ENCODE measurements at places on chromosomes 3 and 15.
A peak's percentile ranks its signal among the peaks of the same experiment; 100 is the strongest.

GRCh38 chr3:133505813-133506212 is 67.7 kb upstream of the CDV3 start:
- DNase-seq: no peak

GRCh38 chr15:56052395-56053045 is 59.1 kb upstream of the NEDD4 start:
- no peak for DNase-seq

GRCh38 chr3:52023860-52024764 is 28.4 kb upstream of the RPL29 start:
- no peak for DNase-seq

- DNase-seq: peak; percentile 35
These were observed at the start of gene TNFAIP8L3 for GRCh38 chr15:51094606-51095569. Gene TNFAIP8L3, minus strand, starts transcription at chr15:51094906. Its CDS starts 311 bp downstream, at chr15:51094595.

GRCh38 chr3:181933052-181933618 is 221.4 kb downstream of the SOX2 start:
- no peak for DNase-seq

DNA sequence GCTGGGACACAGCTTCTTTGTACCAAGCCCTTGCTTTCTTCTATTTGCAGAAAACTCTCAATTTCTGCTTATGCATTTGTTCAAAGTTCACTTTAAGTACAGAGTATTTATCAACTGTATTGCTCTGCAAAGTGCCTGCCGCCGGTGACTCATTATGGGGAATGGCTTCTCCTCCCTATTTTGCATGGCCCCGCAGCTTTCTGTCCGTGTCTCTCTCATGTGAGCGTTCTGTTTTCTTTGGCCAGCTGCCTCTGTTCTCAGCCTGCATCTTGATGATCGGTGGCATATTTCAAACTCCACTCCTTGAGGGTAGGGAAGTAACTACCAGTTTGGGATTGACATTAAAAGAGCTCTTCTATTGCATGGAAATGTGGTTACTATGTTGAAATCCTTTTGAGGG is 28.6 kb upstream of the ST8SIA2 start:
- no peak for DNase-seq

GRCh38 chr3:103082501-103082900 is 647.7 kb downstream of the ZPLD1 start:
- DNase-seq: no peak

DNA sequence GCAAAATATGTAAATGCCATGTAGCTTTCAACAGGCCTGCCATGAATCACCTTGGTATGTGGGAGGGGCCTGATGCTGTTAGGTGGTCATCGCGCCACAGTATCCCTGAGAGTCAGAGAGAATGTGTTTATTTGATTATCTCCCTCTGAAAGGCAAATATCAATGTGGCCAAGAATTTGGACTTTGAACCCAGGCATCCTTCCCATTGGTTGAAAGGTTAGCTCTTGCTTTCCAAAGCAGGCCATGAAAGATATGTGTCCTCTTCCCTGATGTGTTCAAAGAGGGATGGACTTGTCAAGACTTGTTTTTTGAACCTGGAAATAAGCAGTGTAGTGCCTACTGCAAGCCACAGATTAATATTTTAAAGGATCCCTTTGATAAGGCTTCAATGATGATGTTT is 36.7 kb downstream of the SRP14 start:
- DNase-seq: no peak

DNA sequence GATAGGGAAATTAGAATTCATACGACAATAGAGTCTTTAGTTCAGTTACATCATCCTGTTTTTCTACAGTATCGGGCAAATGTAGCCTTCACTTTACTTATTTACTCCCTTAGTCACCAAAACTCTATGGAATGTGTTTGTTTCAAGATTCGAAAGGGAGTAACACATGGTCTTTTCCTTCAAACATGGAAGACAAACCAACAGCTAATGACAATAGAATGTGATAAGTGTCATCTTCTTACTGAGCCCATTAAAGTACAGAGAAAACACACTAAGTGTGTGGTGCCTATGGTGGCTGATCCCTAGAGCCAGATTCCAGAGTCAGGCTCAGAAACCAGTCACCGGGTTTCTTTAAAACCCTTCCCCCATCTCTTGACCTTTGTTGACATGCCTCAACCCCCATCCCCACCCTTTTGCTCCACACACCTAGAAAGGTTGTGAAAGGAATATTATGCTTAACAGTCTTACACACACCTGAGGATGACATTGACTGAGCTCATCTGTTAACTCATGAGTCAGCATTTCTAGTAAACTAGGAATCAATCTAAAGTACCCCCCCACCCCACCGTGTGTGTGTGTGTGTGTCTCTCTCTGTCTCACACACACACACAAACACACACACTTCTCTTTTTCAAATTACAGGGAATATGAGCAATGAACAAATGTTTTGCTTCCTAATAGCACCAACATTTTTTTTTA is 549.6 kb upstream of the CCDC54 start:
- DNase-seq: no peak

GRCh38 chr15:73522011-73522410 is 79.0 kb downstream of the REC114 start:
- no peak for DNase-seq

DNA sequence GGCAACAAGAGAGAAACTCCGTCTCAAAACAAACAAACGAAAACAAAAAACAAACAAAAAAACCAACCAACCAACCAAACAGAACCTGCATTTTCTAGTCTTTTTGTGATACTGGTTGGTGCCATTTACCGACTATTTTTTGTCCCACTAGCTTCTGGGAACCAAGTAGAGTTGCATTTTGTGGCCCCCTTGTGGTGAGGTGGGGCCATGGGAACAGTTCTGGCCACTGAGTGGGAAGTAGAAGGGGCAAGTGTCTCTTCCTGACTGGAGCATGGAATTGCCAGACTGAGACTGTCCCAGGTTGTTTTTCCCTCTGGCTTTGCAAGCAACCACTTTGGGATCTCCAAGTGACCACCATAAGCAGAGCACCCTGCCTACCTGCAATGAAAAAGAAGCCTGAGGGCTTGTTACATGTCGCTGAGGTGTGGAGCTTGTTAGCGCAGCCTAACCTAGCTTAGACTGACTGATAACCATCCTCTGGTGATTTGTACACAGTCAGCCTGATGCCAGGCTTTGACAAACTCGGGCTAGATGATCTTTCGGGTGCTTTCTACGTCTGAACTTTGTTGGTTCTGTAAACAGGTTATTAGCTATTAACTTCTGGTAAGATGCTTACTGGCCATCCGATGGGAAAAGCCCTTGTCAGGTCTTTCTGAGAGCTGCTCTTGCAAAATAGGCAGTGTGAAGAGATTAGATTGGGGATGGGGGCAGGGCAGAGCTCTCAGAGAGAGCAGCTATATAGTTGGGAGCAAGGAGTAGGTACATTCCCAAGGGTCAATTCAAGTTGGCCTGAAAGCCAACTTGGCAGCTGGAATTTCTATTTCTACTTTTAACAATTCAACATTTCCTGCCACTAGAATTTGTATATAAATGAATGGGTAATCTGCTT is 172.2 kb downstream of the SSR3 start:
- DNase-seq: no peak

GRCh38 chr3:10382892-10383849 is 62.3 kb upstream of the SEC13 start:
- DNase-seq: no peak

DNA sequence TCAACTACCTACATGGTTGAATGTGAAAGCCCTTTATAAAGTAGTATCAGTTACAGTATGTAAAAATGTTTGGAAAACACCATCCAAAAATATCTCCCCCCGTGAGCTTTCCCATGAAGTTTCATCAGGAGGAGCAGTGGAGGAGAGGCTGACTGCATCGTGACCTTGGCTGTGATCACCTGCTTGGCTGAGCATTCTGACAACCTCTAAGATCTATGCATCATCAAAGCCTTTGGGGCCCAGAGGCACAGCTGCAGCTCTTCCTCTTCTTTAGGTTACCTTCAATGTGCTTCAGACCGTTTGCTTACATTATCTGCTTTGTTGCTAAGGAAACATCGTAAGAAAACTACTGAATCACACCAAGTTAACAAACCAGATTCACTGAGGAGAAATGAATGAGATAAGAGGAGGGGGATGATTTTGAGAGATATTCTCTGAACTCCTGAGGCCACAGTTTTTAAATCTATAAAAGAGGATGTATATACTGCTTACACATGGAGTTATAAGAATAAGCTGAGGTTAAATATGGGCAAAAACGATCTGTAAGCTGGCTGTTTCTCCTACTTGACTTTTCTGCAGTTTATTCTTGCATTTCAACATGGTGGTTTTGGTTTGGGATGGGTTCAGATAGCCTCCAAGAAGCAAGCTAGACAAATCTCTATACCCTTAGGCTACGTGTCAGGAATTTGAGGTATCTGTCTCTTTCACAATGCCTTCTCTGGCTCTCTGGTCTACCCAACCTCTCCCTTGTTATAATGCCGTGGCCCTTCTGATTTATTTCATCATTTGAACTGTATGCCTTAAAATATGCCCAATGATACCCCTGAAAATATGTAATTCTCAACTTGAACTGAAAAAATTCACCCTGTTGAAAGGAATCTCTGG is 4.0 kb downstream of the GCSAM start:
- DNase-seq: no peak

- DNase-seq: no peak
These were observed 25.5 kb upstream of the ATP8B4 start for GRCh38 chr15:50144341-50145120.

- peak; percentile 13 for DNase-seq
These were observed 251.2 kb upstream of the UBE2E2 start for GRCh38 chr3:22951910-22952309.

DNA sequence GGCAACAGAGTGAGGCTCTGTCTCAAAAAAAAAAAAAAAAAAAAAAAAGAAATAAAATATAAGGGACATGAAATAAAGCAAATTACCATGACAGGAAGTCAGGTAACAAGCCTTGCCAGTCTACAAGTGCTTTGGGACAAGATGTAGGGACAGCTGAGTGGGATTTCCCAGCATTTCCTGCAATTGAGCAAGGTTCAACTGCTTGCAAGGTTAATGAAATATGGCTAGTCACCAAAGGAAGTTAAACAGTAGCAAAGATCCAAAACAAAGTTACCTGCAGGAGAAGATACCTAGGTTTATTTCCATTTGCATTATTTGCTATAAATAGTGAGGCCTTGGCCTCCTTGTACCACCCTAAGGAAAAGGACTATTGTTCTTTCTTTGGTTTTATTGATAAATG is 22.3 kb upstream of the CNOT10 start:
- DNase-seq: no peak

DNA sequence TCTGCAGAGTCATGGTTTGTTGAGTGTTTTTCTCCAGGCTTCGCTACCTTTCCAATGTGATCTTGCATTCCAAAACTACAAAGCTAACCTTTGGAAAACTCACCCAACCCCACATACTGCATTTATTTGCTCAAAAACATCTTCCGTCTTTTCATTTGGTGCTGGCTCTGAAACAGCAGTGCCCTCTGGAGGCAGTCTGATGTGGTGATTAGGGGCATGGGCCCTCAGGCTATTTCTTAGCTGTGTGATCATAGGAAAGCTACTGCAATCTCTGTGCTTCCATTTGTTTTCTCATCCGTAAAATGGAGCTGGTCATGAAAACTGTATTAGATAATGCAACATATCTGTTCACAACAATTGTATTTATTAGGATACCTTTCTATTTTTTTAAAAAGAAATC is 47.0 kb downstream of the MTHFS start:
- DNase-seq: no peak

DNA sequence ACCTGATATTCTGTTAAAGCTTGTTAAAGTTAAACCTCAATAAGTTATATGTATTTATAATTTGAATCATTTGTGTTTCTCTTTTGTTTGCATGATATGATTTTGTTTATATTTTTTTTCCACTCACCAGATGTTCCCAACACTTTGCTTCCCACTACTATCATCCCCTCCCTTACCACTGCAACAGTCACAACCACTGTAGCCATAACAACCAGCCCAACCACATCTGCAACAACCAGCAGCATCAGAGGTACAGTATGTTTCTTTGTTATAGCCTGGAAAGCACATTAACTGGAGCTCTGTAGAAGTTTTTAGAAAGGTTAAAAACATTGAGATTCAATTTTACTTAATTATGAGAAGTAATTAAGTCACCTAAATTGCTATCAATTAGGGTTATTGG is 1011.9 kb downstream of the VGLL3 start:
- no peak for DNase-seq

- DNase-seq: no peak
These were observed 8.1 kb downstream of the ARIH2 start for GRCh38 chr3:48926425-48927392.

DNA sequence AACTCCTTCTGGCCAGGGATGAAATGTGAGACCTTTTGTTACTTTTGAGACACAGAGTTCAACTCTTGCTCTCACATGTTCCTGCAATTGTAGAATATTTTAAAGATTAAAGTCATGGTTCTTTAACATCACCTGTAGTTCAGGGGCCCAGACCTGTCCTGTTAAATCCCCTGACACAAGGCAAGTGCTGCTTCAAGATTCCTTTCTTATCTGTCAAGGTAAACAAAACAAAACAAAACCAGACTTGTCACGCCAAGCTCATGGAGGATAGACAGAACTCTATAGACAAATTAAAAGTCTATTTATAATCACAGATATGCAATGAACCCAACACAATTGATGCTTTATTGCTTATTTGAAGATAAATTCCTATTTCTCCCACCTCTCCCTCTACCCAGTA is 48.6 kb upstream of the NEDD4 start:
- DNase-seq: no peak

DNA sequence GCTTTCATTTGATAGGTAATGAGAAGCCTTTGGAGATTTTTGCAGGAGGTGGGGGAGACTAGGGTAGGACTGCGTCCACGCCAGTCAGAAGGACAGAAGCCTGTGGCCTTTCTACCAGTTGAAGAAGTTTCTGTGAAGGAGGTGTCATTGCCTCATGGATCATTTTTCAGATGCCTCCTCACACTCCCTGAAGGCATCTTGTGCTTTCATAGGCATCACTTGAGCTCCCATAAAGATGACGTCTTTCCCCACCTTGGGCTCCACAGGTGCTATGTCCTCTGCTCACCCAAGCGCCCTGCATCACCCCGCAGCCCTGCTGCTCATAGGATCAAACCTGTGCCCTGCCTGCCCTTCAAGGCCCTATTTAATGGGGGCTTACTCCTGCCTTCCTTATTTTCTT is 7.5 kb upstream of the ITGA11 start:
- no peak for DNase-seq

DNA sequence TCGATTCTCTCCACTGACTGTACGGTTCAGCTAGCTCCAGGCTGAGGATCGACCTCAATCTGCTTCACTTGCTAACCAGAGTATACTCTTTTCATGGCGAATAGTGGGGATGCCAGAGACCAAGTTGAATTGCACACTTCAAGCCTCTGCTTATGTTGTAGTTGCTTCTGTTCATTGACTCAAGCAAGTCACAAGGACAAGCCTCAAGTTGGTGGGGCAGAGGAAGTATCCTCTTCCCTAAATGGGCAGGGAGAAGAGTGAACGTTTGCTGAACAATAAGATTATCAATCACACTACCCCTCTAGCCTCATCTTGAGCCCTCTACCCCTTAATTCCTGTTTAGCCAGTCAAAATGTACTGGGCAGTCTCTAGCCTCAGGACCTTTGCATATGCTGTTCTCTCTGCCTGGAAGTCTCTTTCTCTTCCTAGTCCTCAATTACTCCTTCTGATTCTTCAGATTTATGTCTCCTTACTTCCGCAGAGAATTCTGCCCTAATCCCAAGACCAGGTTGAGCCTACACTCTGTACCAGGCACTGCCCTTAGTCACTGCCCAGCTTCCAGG is 390.4 kb upstream of the PROK2 start:
- DNase-seq: no peak

- DNase-seq: no peak
These were observed 12.8 kb upstream of the CFAP44 start for GRCh38 chr3:113454057-113454456.
